ENCODE measurements at places on chromosomes 3 and 15. TPM values are rescaled to one million over a fixed set of nuclear protein-coding genes. Genes with fewer than 3 reads are reported as not detected.
A peak's percentile ranks its signal among the peaks of the same experiment; 100 is the strongest.

DNA sequence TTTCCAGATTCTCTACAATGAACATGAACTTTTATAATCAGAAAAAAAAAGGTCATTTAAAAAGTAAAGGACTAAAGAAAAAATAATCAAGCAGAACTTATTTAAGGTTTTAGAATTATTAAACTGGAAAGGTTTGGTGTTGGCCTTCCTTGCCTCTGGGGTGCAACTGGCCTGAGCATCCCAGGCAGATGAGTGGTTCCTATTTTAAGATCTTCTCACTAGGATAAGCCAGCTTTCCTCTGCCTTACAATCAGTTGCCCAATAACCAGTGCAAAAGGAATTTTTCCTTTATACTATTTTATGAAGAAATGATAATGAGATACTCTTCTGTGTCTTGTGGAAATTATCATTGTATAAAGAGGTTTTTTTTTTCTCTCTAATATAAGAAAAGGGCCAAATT, 56.6 kb downstream of the SEC22A start:
- no peak for DNase-seq

DNA sequence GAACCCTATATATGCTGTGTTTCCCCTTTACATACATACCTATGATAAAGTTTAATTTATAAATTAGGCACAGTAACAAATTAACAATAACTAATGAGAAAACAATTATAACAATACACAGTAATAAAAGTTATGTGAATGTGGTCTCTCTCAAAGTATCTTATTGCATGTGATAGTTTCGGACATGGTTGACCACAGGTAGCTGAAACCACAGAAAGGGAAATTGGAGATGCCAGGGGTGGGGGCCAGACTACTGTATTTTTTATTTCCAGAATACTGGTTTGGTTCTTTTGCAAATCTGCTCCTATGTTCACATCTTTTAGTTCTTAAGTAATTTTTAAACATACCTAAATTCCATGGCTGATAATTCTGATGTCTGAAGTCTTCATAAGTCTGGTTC, 40.7 kb downstream of the PTH1R start:
- no peak for DNase-seq

The MEX3B gene
- 4.6 TPM for total RNA-seq

- peak; percentile 10 for DNase-seq
Observed at GRCh38 chr3:111159391-111159790, 87.8 kb downstream of the NECTIN3 start.

DNA sequence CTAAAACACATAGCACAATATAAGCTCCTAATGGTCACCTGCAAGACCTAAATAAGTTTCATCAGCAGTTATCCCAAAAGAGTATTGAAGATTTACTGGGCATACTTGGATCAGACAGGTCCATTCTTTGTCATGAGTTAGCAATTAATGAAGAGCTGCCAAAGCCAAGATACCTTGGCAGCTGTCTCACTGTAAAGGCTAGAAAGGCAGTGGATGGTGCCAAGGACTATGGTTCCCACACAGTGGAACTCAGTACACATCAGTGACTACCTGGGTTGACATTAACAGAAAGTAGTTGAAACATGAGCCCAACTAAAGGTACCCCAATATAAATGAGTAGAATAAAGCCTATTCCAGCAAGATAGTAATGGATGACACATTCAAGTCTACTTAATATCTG, 41.1 kb upstream of the TMCO5A start:
- DNase-seq, result no peak

- DNase-seq, result no peak
Observed at GRCh38 chr3:155248531-155249187, 44.8 kb downstream of the STRIT1 start.

- no peak for DNase-seq
Observed at GRCh38 chr3:66588340-66588847, 87.6 kb upstream of the LRIG1 start.

GRCh38 chr3:24502690-24503089, 8.0 kb upstream of the THRB start:
- no peak for DNase-seq

GRCh38 chr3:129228891-129229585, 20.4 kb upstream of the COPG1 start:
- peak; percentile 62 for DNase-seq

DNA sequence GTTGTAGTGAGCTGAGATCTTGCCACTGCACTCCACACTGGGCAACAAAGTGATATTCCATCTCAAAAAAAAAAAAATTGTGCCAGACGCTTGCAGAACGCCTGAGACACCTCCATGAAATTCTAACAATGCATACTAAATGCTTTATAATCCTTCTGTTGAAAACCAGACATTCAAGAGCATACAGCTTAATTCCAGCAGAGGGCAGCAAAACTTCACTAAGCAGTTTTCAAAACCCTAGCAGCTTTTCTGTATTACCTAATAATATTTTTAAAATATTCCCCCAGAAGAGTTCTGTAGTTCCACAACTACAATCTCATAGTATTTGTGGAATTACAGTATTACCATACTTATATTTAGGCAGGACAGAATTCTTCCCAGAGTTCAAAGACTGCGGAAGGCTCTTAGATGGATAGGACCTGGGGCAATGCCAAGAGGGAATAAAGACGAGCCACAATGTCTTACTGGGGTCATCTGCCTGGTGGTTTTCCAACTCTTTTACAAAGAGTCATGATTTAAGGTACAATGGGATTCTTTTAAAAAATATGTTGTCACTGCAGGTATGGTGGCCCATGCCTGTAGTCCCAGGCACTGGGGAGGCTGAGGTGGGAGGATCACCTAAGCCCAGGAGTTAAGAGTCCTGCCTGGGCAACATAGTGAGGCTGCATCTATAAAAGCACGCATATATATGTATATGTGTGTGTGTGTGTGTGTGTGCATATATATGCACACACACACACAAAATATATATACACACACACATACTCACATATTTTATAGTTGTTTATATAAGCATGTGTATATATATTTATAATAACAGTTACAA, 19.6 kb upstream of the TASOR start:
- DNase-seq, result peak; percentile 77

DNA sequence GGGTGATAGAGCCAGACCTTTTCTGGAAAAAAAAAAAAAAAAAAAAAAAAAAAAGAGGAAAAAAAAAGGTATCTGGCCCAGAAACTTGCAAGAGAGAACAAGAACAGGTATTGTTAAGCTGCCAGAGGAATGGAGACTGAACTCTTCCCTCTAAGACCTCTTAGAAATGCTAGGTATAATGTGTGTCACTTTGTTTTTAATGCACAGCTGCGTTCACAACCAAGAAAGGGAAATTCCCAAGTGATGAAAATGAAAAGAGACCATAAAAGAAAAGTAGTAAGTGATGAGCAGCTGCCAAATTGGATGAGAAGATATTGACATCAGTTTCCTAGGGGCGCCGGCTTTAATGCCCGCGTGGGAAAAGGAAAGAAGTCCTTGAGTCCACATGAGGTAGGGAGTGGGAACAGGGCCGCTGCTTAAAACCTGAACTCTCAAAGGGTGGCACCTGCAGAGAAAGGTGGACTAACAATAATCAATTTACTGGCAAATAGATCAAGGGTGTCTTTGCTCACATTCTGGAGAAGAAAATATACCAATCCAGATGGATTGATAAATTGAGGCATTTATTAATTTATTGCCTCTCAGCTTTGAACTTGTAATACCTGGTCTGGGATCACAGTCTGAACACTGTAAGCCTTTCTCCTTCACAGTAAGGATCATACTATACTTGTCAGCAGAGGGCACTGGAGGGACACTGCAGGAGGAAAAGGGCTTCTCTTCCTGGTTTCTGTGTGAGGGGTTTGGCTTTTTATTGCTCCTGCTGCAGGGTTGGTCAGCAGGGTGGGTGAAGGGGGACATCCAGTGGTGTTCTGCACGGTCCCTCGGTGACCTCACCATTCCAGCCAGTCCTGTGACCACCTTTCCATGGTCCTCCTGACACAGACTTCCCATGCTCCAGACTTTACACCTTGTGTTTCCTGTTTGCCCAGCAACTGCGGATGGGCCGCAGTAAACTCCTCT, 131.6 kb downstream of the AQP9 start:
- peak; percentile 61 for DNase-seq

DNA sequence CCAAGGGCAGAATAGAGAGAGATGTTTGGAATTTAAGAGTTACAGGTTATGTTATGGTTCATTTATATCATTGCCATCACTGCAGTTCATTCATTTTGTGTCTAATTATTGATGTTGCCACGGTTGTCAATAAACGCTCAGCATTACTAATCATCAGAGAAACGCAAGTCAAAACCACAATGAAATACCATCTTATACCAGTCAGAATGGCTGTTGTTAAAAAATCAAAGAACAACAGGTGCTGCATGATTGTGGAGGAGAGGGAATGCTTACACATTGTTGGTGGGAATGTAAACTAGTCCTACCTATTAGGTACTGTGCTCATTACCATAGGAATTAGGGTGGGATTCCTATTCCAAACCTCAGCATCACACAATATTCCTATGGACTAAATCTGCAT, 350.5 kb downstream of the TIGIT start:
- no peak for DNase-seq

The SLC2A2 gene
- total RNA-seq, result not detected

DNA sequence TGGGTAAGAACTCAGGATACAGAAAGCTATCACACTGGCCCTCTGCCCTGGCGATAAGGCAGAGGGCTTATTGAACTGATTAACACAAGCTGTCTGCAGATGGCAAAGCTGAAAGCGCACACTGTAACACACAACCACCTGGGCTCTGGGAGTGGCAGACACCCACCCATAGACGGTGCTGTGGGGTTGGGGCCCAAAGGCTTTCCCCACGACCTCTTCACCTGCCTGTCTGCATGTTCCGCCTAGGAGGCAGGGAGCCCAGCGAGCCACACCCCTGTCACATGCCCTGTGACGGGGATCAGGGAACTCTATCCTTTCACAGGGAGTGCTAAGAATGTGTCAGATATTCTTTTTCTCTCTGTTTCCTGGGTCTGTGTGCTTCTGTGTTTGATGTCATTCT, 12.1 kb upstream of the TFG start:
- no peak for DNase-seq

The NLGN1 gene
- not detected for total RNA-seq

DNA sequence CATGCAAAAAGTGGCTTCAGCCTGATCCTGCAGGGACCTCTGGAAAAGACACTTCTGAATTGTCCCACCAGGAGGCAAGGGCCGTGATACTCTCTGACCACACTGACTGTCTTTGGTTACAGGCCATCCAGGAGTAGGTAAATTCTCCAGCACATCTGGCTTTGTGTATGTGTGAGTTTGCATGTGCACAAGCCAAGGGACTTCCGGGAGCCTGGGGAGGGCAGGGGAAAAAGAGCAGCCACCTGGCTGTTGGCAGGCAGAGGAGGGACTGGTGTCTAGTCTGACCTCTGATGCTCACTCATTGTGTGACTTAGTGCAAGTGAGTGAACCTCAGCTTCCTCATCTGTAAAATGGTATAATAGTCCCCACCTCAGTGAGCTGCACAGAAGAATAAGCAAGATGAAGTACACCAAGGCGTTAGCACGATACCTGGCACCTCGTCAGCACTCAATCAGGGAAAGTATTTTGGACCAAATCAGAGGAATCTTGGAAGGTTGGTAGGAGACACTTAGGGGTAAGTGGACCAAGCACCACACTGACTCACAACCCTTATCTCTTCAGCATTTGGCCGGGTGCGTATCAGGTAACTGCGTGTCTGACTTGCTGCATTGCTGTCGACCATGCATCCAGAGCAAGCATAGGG, 19.1 kb downstream of the KLHL6 start:
- DNase-seq, result no peak

DNA sequence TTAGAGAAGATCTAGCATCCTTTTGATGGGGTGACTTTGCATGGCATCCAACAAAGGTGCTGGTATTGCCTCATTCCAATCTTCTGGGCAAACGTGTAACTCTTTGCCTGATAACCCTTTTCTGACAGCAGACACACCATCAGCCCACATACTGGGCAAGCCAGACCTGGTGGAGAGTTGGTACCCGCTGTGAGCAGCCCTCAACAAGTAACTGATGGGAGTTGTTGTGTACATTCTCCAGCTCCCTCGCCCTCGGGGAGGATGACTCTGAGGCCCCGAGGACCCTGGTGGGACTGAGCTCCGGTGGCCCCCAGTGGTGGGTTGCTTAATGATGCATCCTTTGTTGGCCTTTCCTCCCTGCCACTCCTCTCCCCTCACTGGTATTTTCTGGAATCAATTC, 102.4 kb upstream of the SLC6A11 start:
- no peak for DNase-seq

Measured in MCF 10A (cell line).